ENCODE measurements at places on chromosomes 7 and 10. TPM values are rescaled to one million over a fixed set of nuclear protein-coding genes. Genes with fewer than 3 reads are reported as not detected.
A peak's percentile ranks its signal among the peaks of the same experiment; 100 is the strongest.

SUFU gene
- total RNA-seq: 22.0 TPM

COMTD1 gene
- total RNA-seq: 15.4 TPM

- peaks cover 41% of the 10 kb centered on the region for H3K4me1 ChIP-seq
- H3K27me3 ChIP-seq: no peaks in the 10 kb centered on the region
Measured at GRCh38 chr10:102678842-102679289, 34.6 kb downstream of the TRIM8 start.

GRCh38 chr10:8095959-8096358 lies 41.5 kb downstream of the GATA3 start:
- no peaks in the 10 kb centered on the region for H3K36me3 ChIP-seq
- H3K4me3 ChIP-seq: no peak overlapping the region
- no peaks in the 10 kb centered on the region for H3K4me1 ChIP-seq
- H3K27me3 ChIP-seq: no peaks in the 10 kb centered on the region
- no peak for DNase-seq

CRPPA gene
- 1.1 TPM for total RNA-seq

MALRD1 gene
- not detected for total RNA-seq

HDAC9 gene
- total RNA-seq: 0.39 TPM

DNA sequence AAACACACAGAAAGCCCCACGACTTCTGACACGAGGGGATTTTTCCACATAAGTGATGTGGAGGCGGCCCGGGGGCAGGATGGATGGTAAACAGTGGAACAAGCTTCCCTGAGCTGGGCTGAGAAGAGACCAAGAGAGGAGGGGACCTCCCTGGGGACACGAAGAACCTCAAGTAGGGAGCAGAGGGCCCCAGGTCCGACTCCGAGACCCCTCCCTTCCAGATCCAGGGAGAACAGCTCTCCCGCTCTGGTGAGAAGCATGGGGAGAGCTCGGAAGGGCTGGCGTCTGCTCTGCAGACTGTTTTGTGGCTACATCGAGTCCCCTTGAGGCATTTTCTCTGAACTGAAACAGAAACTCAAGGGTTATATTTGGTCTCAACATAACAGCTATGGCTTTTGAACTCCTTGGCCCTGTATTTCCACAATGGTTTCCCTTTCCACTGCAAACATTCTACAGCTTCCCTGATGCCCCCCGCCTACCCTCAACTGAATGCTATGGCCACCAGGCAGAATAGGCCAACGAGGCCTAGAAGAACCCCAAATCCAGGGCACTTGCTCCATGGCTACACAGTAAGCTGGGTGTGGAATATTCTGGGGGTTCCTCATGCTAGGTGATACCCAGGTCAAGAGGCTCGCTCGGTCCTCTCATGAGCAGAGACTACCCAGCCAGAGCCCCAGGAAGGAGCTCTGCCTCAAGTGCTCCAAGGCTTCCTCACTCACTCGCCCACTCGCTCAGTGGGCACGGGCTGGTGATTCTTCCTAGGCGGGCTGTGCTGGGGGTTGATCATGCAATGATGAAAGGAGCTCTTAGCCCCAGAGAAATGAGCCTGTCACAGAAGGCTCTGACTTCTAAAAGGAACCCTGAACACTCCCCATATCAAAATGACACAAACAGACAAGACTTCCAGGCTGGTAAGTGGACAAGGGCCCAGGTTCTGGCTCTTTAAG lies 47.5 kb downstream of the FAM53B start:
- DNase-seq: peak; percentile 58
- peaks cover 96% of the 10 kb centered on the region for H3K4me1 ChIP-seq
- H3K27ac ChIP-seq: peak overlapping the region; percentile 90

C7orf33 gene
- not detected for total RNA-seq

GRCh38 chr10:99630991-99631390 lies 10.8 kb upstream of the SLC25A28 start:
- no peak for DNase-seq
- no peak overlapping the region for H3K27ac ChIP-seq
- H3K4me3 ChIP-seq: no peak overlapping the region

GRCh38 chr10:129416956-129417765 lies 49.9 kb upstream of the MGMT start:
- H3K4me3 ChIP-seq: no peak overlapping the region
- no peaks in the 10 kb centered on the region for H3K36me3 ChIP-seq
- H3K27me3 ChIP-seq: no peaks in the 10 kb centered on the region

IFIT1B gene
- not detected for total RNA-seq

DNA sequence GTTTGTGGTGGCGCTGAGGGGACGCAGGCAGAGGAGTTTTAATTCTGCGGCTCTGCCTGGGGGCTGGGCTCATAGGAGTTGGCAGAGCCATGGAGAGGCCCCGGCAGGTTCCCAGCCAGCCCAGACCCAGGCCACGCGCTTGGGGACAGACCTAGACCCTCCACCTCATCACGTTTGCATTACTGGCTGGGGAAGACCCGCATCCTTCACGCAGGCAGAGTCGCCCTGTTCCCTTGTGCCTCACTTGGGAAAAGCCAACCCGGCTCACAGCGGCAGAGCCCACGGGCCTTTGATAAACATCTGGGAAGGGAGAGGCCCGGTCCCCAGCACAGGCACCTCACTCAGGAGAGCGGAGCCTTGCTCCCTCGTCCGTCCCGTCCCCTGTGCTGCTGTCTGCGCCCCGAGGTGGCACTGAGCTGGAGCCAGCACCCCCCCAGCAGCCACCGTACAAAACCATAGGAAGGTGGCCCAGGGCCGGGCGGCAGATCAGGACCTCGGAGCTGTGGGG lies 112.8 kb downstream of the CYTH3 start:
- H3K36me3 ChIP-seq: peaks cover 32% of the 10 kb centered on the region
- no peak for DNase-seq
- H3K27me3 ChIP-seq: no peaks in the 10 kb centered on the region
